ENCODE measurements at places on chromosomes 3 and 15.

GRCh38 chr3:101884776-101885175 lies 35.5 kb downstream of the NFKBIZ start:
- DNase-seq = peak; percentile 91

DNA sequence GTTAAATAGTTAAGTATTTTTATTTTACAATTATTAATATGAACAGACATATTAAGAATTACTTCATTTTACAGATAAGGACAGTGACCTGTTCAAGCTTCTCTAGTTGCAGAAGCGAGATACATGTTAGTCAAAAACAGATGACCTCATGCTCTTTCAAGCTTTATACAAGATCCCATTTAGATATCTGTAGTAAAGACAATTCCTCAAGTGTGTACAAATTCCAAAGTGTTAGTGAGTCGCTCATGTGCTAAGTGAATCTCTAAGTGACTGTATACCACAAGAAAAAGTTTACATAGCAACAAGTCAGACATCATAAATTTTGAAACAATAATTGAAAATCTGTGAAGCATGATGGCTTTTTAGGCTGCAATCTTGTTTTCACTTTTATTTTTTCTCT lies 293.8 kb downstream of the ROBO1 start:
- DNase-seq = peak; percentile 54

GRCh38 chr3:43054754-43055153 lies 51.1 kb downstream of the POMGNT2 start:
- DNase-seq = no peak

GRCh38 chr3:128706086-128706615 lies 19.8 kb upstream of the RAB7A start:
- peak; percentile 52 for DNase-seq

DNA sequence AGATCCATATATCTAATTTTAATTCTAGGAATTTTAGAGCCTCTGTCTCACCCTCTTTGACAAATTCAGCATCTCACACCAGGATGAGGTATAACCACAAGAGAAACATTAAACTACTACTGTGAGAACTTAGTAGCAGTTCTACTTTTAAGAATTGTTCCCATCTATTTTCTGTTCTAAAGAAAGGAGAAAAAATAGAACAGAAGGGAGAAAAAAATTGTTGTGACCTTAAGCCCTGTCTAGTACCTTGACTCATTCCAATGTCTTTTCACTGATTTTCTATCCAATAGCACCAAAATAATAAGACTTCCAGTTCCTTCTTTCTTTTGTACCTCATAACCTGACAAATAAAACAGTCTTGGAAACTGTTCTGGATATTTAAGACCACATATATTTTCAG lies 37.0 kb downstream of the FRMD5 start:
- no peak for DNase-seq

- DNase-seq = no peak
These were observed 4.5 kb downstream of the MKRN2 start for GRCh38 chr3:12561397-12561796.

DNA sequence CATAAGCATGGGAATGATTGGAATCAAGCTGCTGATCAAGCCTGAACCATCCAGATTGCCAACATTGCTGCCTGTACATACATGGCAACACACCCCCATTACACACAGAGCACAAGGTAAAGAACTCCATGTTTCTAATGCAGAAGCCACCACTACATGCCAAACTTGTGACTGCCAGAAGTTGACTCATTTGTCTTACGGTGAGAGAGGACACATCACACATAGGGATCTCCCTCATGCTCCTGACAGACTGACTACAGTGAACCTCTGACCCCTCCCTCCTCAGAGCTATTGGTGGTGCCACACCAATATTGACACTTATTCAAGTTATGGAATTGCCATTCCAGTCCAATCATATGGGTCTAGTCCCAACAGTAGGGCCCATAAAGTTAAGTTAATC lies 42.3 kb downstream of the EFHB start:
- peak; percentile 70 for DNase-seq

DNA sequence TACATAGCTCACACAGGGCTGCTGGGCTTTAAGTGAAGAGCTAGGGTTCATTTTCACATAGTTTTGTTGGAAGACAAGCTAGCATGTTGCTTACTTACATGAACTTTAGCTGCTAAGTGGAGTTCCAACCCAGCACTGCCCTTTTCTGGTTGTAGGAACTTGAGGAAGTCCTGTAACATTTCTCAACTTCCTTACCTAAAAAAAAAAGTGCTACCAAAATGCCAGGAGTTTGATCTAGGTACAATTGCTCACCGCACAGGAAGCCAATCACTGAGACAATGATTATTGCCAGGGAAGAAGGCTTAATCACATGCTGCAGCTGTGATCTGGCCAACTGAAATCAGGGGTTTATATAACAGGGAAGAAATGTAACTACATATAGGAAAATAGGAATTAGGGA lies 52.8 kb downstream of the IL12A start:
- no peak for DNase-seq

GRCh38 chr15:71532994-71533393 lies 277.4 kb upstream of the NR2E3 start:
- DNase-seq = peak; percentile 63

- no peak for DNase-seq
These were observed 891 bp downstream of the RFT1 start for GRCh38 chr3:53129344-53129743.

DNA sequence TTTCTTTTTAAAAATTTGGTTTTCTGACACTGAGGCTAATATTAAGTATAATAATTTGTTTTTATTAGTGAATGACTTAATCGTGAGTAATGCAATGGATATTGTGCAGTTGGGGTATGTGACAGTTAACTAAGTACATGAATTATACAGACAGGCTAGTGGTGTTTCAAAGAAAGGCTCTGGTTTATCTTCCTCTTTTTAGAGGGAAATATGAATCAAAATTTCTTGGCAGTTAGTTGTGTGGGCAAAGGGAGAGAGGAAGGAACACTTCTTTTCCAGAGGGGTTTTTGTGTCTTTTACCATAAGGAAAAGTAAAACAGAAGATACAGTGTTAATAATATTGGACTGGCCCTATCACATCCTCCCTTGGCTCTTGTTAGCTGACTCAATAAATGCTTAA lies 2.7 kb downstream of the ZNF654 start:
- DNase-seq = no peak

DNA sequence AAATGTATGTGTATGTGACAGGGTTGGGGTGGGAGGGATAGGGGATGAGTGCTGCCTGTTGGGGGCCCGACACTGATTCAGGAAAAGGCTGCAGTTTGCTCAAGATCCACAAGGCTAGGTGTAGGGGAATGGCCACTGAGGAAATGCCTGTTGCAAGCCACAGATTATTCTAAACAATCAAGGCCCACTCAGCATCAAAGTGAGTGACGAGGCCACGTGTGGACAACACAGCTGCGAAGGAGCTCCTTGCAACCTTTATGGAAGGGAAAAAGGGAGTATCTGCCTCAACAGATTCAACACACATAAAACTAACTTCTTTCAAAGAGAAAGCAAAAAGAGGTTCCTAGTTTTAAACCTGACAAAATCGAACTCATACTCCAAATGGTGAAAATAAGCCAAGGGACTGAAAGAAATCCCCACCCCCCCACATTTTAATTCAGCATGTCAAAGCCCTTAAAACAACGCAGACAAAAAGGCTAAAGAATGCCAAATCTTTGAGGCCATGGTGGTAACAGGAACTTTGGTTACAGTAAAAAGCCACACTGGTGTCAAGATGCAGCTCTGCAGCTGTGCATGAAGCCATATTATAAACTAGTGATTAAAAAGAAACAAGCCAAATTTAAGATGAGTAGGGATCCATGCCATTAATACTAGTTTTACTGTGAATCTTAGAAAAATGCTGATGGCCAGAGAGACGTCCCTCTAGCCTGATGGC lies 3.6 kb downstream of the POLG start:
- DNase-seq = no peak

GRCh38 chr3:77380136-77380535 lies 340.2 kb downstream of the ROBO2 start:
- no peak for DNase-seq

- DNase-seq = no peak
These were observed 148.8 kb downstream of the SCAPER start for GRCh38 chr15:76756381-76756780.

DNA sequence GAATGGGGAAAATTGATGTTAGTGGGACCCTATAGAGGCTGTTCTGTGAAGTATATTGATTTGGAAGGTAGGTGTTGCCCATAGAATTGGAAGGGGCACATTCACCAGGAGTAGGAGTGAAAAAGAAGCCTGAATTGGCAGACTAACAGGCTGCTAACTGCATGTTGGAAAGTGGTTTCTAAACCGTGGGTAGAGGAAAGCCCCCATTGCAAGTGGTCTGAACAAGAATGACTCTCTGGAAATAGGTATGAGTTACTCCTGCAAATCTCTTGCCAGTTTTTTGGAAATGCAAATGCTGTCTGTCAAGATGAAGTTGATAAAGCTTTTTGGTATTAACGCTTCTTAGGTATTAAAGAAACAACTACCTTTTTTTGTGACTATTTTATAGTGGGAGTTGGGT lies 3.5 kb downstream of the UBE2E1 start:
- DNase-seq = no peak

GRCh38 chr3:69787436-69788168 lies 48.3 kb downstream of the MITF start:
- DNase-seq = peak; percentile 66

DNA sequence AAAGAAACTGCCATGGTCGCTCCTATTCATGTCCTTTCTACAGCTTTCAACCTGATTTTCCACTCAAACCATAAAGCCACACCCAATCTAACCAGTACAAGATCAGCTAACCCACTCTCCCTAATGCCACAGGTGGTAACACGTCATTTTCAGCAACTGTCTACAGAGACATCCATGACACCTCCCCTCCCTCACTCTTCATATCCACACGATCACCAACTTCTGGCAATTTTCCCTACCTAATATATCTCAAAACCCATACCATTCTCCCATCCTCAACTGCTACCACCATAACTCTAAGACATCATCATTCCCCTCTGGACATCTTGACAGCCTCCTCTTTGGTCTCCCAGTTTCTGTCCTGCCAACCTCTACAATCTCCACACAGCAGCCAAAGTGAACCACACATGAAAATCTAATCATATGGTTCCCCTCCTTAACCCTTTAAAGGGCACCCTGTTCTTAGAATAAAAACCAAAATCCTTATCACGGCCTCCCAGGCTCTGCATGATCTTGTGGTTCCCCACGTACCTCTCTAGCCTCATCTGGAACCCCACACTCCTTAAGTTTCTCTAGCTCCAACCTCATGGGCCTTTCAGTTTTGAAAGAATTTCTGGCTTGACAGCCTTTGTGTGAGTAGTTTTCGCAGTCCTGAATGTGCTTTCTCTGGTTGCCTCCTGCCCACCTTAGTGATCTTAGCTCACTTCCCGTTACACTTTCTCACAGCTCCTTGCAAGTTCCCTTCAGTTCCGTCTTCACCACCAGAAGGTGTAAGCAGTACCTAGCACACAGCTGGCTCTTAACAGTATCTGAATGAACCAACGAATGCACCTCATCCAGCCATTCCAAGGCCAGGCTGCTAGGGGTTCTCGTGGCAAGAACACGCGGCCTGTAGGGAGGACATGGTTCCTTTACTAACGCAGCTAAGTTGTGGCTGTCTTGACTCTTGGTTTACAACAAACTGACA lies 33.4 kb downstream of the SPINK8 start:
- peak; percentile 8 for DNase-seq

GRCh38 chr3:87053553-87053952 lies 62.6 kb upstream of the VGLL3 start:
- no peak for DNase-seq

DNA sequence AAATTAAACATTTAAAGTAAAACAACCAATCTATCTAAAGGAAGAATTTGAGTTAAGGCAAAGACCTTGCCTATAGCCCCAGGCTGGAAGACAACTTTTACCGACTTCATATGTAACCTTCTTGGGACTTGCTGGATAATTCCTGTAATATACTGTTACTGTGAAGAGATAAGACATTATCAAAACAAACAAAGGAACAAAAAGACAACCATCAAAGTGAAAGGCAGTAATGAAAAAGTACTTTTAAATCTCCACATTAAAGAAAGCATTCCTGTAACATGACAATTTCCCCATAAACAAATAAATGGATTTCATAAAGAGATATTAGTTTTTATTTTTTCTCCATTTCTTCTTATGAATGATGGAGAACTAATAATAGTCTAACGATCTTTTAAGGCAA lies 2.4 kb downstream of the CMTM6 start:
- DNase-seq = no peak

- no peak for DNase-seq
These were observed 54.5 kb downstream of the GABRG3 start for GRCh38 chr15:27025481-27025966.

DNA sequence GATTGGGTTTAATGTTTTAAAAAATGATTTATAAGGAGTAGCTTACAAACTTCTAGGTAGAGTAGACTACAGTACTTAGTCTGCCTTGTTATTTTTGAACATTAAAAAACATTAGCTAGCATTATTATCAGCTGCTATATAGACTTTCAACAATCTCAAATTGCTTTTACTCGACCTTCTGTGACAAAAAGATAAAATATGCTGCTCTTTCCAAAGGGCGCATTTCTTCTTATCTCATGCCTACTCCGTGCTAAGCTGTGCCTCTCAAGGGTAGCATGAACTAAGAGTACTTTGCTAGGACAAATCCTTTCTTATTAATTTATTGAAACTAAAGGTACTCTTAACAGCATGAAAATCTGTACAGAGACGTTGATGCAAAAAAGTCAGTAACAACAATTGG lies 71.3 kb downstream of the SPRED1 start:
- DNase-seq = no peak

GRCh38 chr3:172070269-172070668 lies 30.9 kb downstream of the FNDC3B start:
- no peak for DNase-seq

DNA sequence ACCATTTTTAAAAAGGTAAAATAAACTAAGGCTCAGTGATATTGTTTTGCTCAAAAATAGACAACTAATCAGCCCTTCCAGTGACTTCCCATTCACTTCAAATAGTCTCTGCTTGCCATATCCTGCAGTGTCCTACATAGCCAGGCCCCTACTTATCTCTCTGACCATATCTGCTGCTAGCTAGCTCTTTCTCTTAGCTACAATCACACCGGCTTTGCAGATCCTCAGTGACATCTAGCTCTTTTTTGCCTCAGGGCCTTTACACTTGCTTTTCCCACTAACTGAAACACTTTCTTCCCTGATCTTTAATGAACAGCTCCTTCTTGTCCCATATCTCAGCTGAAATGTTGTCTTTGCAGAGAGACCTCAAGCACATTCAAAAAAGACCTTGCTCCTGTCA lies 161.3 kb downstream of the IL5RA start:
- no peak for DNase-seq

GRCh38 chr3:12695112-12695511 lies 31.2 kb upstream of the RAF1 start:
- DNase-seq = no peak
